ENCODE measurements at places on chromosomes 1 and 21.
A peak's percentile ranks its signal among the peaks of the same experiment; 100 is the strongest.

- DNase-seq, result no peak
These were observed 80.9 kb downstream of the SSBP3 start for GRCh38 chr1:54325284-54325683.

- no peak for DNase-seq
These were observed 45.2 kb downstream of the COQ8A start for GRCh38 chr1:226985239-226985838.

- no peak for DNase-seq
These were observed 320.5 kb upstream of the SGIP1 start for GRCh38 chr1:66213491-66213890.

DNA sequence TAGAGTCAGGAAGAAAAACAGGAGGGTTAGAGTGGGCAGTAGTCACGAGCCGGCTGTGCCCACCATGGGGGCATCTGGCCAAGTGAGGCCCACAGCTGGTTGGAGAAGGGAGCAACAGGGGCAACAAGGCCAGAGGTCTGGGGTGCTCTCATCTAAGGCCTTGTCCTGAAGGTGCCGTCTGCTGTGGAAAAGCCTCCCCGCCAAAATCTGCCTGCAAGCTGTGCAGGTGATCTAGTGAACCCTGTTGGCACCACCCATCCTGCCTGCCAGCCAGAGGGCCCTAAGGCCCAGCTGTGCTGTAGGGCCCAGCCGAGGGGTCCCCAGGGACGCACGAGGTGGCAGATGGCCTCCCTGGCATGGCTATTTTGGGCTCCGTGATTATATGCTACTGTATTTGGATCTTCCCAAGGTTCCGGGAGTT, 51.3 kb downstream of the LGR6 start:
- no peak for DNase-seq

- DNase-seq, result peak; percentile 53
These were observed at the start of gene HPCA for GRCh38 chr1:32886004-32886827. HPCA (plus strand) TSS chr1:32886491; CDS start chr1:32888899, 2,408 bp downstream.

- DNase-seq, result no peak
These were observed 18.0 kb upstream of the YTHDF2 start for GRCh38 chr1:28718586-28719331.

DNA sequence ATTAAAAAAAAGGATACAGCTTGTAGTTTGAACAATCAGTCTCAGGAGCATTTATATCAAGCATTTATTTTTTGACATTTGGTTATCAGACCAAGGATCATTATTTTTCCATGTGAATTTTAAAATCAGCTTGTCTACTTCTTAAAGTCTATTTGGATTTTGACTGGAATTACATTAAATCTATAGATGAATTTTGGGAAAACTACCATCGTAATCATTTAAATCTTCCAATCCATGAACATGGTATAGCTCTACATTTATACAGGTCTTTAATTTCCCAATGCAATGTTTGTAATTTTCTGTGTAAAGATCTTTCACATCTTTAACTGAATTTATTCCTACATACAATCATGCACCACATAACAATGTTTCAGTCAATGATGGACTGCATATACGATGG, 203.2 kb downstream of the AKT3 start:
- no peak for DNase-seq

DNA sequence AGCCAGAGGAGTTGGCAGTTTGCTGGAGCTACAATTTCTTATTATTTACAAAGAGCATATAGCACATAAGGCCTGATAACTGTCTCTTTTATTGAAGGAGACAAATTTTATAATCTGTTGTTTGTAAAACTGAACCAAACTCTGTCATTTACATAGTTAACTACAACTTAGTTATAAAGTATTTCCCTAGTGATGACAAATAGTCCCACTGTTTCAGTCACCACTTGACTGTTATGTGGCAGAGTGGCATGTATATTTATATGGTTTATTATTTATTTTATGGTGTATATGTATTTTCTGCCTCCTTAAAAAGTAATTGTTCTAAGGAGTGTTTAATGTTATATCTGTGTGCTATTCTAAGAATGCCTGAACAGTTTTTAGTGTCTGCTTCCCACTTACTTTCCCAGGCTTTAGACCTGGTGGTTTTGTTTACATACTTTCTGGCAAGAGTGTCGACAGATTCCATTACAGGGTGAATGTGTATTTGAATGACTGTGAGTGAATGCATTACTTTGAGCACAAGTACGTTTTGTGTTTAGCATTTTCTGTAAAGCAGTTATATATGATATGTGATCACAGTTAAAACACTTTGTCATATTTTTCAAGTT, 10.0 kb downstream of the TSEN15 start:
- DNase-seq, result peak; percentile 5

DNA sequence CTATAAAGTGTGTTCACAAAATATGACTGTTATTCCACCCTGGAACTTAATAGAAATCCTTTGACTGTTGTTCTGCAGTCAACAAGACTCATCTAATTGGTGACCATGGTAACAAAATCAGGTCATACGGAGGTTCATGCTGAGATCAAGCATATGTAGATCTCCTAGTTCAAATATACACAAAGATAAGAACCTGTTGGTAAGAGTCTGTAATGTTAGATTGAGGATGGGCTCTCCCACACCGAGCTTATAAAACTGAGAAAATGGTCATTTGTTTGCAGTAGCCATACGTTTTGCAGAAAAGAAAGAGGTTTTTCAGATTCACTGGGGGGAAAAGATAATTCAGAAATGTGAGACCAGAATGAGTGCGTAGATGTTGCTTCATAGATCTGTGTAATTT, 468.1 kb downstream of the RPS6KC1 start:
- DNase-seq, result no peak

DNA sequence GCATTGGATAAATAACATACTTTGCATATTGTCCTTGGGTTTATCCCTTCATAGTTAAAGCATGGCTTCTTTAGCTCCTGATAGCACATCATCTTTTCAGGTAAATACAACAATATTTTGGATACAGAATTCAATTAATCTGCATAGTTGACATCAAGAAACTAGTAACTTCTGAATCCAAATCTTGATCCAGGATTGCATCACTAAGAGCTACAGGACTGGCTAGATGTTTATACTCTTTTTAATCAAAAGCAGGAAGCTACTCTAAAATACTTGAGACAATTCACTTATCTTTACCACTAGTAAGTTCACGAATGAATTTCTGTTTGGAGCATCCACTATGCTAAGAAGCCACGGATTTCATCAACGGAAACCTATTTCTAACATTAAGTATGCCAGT, 54.2 kb upstream of the SLC44A3 start:
- DNase-seq, result no peak

DNA sequence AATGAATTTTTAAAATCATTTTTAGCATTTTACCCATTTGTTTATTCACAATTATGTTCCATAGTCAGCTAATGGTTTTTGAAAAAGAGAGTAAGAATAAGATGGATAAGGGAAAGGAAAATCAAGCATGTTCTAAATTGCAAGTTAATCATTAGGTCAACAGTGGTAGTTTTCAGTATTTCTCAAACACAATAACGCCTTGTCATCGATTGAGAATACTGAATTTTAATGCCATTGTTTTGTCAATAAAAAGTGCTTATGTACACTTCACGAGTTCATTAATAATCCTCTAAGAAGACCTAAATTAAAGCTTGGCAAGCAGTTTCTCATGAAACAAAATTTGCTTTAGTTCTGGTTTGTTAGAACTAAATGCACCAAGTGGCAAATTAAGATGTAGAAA, 100.3 kb downstream of the RERE start:
- no peak for DNase-seq

GRCh38 chr1:156625436-156626078, 6.3 kb downstream of the HAPLN2 start:
- peak; percentile 41 for DNase-seq

GRCh38 chr1:37599940-37600339, 4.2 kb upstream of the GNL2 start:
- DNase-seq, result no peak

GRCh38 chr1:178951600-178951999, 74.1 kb upstream of the FAM20B start:
- DNase-seq, result no peak

DNA sequence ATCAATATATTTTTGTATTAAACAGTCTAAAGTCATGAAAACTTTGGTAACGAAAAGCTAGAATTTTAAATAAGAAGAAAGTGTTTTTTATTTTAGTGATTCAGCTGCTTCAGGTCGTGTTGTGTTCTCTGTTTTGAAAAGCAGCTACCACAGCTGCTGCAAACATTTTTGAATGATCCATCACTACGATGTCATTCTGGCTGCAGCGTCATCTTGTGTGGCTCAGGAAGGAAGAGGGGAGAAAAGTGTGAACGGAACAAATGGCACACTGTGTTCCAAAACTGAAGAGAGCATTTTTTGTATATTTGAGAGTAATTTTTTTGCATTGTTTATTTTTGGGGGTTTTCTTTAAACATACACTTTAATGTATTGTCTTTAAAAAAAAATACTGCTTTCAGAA, 323.0 kb upstream of the ADGRL2 start:
- DNase-seq, result no peak

GRCh38 chr1:242629396-242629795, 104.9 kb upstream of the PLD5 start:
- DNase-seq, result peak; percentile 86

- DNase-seq, result no peak
These were observed 105.7 kb upstream of the CASZ1 start for GRCh38 chr1:10901891-10902805.

- no peak for DNase-seq
These were observed 1064.4 kb downstream of the NCAM2 start for GRCh38 chr21:22062472-22063139.

DNA sequence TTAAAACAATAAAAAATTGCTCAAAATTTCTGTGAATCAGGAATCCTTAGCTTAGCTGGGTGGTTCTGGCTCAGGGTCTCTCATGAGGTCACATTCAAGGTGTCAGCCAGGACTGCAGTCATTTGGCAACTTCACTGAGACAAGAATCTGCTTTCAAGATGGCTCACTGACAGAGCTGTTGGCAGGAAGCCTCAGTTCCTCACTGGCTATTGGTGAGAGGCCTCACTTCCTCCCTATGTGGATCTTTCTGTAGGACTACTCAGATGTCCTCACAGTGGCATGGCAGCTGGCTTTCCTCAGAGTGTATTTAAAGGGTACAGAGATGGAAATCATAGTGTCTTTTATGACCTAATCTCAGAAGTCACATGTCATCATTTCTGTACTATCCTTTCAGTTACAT, 785.7 kb downstream of the ADGRL2 start:
- DNase-seq, result no peak

- DNase-seq, result no peak
These were observed 79.0 kb downstream of the RUNX1 start for GRCh38 chr21:34970167-34970500.

- DNase-seq, result peak; percentile 44
These were observed 88.9 kb upstream of the ARHGAP29 start for GRCh38 chr1:94326329-94326728.

DNA sequence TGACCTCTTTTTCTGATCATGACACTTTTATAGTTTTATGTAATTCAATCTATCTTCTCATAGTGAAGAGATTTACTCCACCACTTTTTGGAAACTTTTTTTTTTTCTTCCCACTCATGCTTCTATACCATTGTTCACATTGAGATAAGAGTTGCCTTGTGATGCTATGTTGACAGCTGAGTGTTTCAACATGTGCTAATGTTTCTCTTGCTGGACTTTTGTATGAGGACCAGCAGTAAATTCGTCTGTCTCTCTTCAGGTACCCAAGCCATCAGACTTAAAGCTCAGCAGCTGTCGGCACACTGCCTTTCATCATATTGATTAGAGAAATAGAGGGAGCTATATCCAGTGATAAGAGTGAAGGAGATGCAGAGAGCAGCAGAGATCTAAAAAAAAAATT, 227.0 kb downstream of the GRIK1 start:
- DNase-seq, result no peak

DNA sequence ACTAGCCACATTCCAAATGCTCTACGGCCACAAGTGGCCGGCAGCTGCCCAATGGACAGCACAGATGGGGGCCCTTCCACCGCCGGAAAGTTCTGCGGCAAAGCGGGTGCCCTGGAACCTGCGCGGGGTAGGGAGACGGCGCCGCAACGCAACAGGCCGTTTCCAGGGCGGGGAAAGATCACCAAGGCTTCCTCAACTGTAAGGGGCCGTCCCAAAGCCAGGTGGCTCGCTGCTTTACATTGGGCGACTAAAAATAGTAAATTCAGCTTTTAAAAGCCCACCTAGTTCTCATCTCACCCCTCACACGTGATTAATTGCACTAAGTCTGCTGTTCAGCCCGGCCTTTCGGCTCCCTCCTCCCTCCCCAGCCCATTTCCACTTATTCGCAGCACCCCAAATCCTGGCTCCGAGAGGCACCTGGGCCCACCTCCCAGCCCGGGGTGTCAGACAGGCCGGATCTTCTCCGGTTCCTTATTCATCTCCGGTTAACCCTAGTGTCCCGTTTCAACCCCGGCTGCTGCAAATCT, 643 bp downstream of the CFAP298 start:
- peak; percentile 49 for DNase-seq

- DNase-seq, result no peak
These were observed 588.7 kb downstream of the MATN1 start for GRCh38 chr1:30134466-30135217.

DNA sequence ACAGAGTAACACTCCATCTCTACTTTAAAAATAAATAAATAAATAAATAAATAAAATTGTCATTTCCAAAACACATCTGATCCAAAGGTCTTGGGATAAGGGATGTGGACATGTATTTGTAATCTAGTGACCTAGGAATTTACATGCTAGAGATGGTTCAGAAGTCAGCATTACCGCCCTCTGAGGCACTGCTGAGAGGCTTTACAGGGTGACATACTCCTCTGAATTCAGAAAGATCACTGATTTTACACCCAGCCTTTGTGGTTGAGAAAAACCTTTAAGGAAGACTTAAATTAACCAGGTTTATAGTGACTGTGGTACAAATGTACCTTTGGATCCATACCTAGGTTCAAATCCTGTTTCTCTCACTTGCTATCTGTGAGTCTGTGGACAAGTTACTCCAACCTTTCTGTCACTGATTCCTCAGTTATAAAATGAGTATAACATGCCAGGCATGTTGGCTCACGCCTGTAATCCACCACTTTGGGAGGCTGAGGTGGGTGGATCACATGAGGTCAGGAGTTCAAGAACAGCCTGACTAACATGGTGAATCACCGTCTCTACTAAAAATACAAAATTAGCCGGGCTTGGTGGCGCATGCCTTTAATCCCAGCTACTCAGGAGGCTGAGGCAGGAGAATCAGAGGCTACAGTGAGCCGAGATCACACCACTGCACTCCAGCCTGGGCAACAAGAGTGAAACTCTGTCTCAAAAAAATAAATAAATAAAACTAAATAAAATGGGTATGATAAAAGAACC, 20.1 kb downstream of the OSBPL9 start:
- DNase-seq, result peak; percentile 94

DNA sequence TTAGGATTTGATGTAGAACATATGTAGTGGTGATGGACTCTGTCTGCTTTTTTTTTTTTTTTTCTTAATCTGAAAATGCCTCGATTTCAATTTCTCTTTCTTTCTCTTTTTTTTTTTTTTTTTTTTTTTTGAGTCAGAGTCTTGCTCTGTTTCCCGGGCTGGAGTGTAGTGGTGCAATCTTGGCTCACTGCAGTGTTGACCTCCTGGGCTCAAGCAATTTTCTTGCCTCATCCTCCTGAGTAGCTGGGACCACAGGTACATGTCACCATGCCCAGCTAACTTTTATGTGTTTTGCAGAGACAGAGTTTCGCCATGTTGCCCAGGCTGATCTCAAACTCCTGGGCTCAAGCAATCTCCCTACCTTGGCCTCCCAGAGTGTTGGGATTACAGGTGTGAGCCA, 17.4 kb downstream of the MAST2 start:
- no peak for DNase-seq
